ENCODE measurements at places on chromosomes 3 and 15. TPM values are rescaled to one million over a fixed set of nuclear protein-coding genes. Genes with fewer than 3 reads are reported as not detected.

DNA sequence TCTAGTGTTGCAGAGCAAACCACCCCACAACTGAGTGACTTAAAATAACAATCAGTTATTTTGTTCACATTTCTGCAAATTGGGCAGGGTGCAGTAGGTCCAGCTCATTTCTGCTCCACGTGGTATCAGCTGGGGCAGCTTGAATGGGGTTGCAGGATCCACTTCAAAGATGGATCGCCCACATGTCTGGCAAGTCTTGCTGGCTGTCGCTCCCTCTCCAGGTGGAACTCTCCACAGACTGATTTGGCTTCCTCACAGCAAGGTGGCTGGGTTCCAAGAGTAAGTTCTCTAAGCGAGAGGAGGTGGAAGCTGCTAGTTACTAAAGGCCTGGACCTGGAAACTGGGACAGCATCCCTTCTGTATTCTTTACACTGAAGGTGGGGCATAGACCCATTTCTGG lies 213.3 kb downstream of the SLC9A9 start:
- peaks cover 4% of the 10 kb centered on the region for H3K36me3 ChIP-seq
- no peaks in the 10 kb centered on the region for H3K27me3 ChIP-seq
- H3K4me3 ChIP-seq = no peak overlapping the region
- DNase-seq = no peak
- no peaks in the 10 kb centered on the region for H3K4me1 ChIP-seq

The ISG20 gene
- 102 TPM for total RNA-seq

The TGM5 gene
- not detected for total RNA-seq

The IL5RA gene
- 1.5 TPM for total RNA-seq

- no peak for DNase-seq
- no peaks in the 10 kb centered on the region for H3K27me3 ChIP-seq
- H3K4me3 ChIP-seq = no peak overlapping the region
- H3K36me3 ChIP-seq = no peaks in the 10 kb centered on the region
- H3K4me1 ChIP-seq = no peaks in the 10 kb centered on the region
- H3K27ac ChIP-seq = no peak overlapping the region
These were observed 25.4 kb downstream of the KY start for GRCh38 chr3:134625462-134625861.

The ADGRG7 gene
- total RNA-seq = not detected

The HTR3E gene
- not detected for total RNA-seq

GRCh38 chr15:101242160-101242998 lies 9.5 kb downstream of the CHSY1 start:
- H3K36me3 ChIP-seq = peaks cover 6% of the 10 kb centered on the region
- DNase-seq = peak; percentile 59
- H3K4me1 ChIP-seq = peaks cover 84% of the 10 kb centered on the region
- no peaks in the 10 kb centered on the region for H3K27me3 ChIP-seq

The CLDN18 gene
- total RNA-seq = not detected

- no peak overlapping the region for H3K27ac ChIP-seq
- no peak for DNase-seq
- no peaks in the 10 kb centered on the region for H3K36me3 ChIP-seq
- H3K4me3 ChIP-seq = no peak overlapping the region
These were observed 718.5 kb upstream of the ARPP21 start for GRCh38 chr3:34920806-34921205.

The INKA1 gene
- 1.5 TPM for total RNA-seq

The GATM gene
- 3.3 TPM for total RNA-seq

Data from activated T-cell treated with anti-CD3 and anti-CD28 coated beads, Interleukin-2, amount 50 U/mL, for 72 hours (primary cell).